ENCODE measurements at places on chromosomes 6 and 20.

GRCh38 chr6:21264288-21265033 is 329.1 kb upstream of the SOX4 start:
- no peak for DNase-seq

GRCh38 chr6:25215881-25216280 is 63.3 kb upstream of the CARMIL1 start:
- no peak for DNase-seq

DNA sequence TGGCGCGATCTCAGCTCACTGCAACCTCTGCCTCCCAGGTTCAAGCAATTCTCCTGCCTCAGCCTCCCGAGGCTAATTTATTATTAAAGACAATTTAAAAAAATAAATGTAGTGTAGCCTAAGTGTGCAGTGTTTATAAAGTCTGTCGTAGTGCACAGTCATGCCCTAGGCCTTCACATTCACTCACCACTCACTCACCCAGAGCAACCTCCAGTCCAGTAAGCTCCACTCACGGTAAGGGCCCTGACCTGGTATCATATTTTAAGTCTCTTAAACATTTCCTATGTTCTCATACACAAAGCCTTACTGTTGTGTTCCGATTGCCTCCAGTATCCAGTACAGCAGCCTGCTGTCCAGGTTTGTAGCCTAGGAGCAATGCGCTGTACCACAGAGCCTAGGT is 168.2 kb upstream of the FOXQ1 start:
- no peak for DNase-seq

GRCh38 chr6:125212377-125212776 is 58.8 kb downstream of the TPD52L1 start:
- no peak for DNase-seq

GRCh38 chr6:130216620-130217019 is 6.1 kb downstream of the SAMD3 start:
- DNase-seq = no peak
